ENCODE measurements at places on chromosomes 16 and 17.

DNA sequence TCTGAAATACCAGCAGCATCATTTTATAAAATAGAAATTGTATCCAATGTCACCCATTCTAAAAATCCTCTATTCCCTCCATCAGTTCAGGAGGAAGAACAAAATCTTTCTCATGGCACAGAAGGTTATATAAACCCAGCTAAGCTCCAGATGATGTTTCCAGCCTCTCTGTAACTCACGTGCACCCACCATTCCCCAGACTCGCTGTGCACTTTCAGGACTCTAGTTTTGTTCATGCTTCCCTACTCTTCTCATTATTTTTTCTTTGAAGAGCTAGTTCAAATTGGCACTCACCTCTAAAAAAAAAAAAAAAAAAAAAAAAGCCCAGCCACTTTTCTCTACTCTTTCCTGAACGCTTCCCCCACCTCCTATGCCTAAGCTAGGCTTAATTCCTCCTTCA is 36.0 kb upstream of the SHISA6 start:
- DNase-seq, result no peak

DNA sequence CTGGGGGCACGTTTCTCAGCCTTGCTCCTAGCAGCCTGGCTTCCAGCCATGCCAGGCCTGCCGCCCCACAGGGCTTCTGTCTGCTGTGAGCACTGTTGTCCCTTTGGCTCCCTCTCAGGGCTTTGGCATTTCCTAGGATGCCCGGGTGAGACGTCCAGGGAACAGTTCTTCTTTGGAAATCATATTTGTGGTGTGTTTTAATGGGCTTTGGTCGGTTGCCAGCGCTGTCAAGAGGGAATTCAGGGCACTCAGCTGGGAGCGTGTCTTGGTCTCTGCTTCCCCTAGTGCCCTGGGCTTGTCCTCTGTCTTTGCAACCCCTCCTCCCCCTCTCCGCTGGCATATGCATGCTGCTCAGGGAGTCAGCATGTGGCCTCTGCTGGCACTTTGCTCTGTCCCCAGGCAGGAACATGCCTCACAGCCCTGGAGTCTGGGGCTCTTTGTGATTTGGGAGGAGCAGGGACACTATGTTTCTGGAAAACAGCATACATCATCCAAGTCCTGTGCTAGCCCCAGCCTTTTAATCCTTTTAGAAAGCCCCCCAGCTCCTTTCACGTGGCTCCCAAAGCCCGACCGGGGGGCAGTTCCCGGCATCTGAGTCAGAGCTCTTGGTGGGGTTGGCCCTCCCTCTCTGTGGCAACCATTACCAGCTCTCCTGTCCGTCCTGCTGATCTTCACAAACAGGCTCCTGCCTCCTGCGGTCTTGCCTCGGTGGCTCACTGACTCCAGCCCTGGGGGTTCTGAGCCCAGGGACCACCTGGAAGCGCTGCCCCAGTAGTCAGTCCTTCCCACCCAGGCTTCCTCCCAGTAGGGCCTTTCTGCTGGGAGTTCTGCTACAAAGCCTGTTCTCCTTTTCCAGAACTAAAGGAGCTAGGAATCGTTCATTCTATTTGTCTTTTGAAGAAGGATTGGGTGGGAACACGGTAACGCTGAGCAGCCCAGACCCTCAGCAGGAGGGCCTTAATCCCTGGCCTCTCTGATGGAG is 26.7 kb downstream of the SAP30BP start:
- DNase-seq, result no peak

DNA sequence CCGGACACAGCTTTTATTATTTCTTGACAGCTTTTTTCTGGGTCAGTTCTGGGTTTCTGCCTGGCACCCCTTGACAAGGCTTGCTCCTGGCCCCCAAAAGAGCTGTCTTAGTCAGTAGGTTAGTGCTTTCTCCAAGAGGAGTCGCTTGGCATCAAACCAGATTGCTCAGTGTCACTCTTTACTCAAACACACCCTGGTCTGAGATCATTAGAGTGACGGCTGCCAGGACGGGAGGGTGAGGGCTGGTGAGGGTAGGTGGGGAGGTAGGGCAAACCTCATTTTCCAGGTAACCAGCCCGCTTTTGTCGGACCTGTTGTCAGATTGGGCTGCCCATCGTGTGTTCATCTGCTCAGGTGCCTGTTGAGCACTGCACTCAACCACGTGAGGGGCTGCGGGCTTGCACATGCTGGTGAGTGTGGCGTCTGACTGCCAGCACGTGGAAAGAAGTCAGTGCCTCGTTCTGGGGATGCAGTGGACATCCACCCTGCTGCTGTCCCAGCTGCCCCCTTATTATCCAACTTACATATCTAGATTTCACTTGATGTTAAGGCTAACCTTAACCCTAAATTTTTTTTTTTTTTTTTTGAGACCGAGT is 12.4 kb downstream of the TMEM94 start:
- DNase-seq, result no peak

- DNase-seq, result no peak
Measured at GRCh38 chr17:5921512-5922282, 148.5 kb upstream of the WSCD1 start.

GRCh38 chr16:85931596-85932402 is 32.8 kb downstream of the IRF8 start:
- no peak for DNase-seq

GRCh38 chr17:82117139-82118090 is 19.4 kb upstream of the FASN start:
- DNase-seq, result no peak

- DNase-seq, result no peak
Measured at GRCh38 chr16:85323230-85323960, 211.1 kb upstream of the CIBAR2 start.

- DNase-seq, result no peak
Measured at GRCh38 chr17:42027961-42028790, 8.3 kb downstream of the NKIRAS2 start.

DNA sequence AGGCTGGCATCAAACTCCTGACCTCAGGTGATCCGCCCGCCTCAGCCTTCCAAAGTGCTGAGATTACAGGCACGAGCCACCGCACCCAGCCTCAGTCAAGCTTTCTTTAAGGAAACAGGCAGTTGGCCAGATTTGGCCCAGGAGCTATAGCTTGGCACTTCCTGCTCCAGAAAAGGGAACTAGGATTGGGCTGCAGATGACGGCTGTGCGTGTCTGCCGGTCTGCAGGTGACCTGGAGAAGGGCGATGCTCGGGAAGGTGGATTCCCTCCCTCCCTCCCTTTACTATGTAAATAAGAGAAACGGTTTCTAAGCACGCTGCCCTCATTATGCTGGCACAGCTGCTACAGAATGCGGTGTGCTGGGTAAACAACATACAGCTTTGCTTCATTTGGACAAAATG is 215.9 kb downstream of the RPTOR start:
- DNase-seq, result no peak

DNA sequence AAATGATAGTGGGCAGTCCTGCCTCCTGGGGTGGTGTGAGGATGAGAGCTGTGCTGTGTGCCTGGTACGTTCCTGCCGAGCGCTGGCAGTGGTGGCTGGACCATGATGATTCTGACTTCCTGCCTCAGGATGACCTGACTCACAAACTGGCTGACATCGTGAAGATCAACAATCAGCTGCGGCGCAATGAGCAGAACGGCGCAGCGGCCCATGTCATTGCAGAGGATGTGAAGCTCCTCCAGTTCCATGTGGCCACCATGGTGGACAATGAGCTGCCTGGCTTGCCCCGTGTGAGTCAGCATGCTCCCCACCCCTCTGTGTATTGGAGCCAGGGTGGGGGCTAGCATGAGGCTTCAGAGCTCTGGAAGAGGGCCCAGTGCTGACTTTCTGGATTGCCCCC is 13.1 kb downstream of the POLR2A start:
- DNase-seq, result no peak

DNA sequence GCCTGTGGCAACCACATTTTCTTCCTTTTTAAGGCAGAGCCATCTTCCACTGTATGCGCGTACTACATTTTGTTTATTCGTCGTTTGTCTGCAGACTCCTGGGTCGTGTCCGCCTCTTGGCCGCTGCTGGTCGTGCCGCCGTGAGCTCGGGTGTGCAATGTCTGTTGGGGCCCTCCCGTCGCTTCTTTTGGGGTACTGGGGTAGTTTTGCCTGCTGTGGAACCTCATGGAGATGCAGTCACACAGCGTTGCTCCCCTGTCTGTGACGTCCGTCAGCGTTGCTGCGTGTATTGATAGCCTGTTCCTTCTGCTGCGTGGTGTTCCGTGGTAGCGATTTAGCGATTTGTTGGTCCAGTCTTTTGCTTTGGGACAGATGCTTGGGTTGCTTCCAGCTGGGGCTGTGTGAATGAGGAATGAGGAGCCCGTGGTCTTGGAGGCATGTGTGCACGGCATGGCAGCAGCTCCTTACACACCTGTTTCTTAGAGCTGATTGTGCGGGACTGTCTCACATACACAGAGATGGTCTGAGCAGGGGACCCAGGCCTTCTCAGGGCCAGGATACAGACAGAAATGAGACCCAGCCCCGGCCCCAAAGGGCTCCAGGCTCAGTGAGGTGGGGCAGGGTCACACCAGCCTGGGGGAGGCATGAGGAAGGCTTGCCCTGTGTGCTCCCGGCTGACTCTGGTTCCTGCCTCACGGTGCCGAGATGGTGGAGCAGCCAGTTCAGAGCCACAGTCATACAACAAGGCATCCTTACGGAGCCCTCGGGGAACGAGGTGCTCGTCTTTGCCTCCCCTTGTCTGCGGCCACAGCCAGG is 78.4 kb upstream of the GSE1 start:
- DNase-seq, result no peak

DNA sequence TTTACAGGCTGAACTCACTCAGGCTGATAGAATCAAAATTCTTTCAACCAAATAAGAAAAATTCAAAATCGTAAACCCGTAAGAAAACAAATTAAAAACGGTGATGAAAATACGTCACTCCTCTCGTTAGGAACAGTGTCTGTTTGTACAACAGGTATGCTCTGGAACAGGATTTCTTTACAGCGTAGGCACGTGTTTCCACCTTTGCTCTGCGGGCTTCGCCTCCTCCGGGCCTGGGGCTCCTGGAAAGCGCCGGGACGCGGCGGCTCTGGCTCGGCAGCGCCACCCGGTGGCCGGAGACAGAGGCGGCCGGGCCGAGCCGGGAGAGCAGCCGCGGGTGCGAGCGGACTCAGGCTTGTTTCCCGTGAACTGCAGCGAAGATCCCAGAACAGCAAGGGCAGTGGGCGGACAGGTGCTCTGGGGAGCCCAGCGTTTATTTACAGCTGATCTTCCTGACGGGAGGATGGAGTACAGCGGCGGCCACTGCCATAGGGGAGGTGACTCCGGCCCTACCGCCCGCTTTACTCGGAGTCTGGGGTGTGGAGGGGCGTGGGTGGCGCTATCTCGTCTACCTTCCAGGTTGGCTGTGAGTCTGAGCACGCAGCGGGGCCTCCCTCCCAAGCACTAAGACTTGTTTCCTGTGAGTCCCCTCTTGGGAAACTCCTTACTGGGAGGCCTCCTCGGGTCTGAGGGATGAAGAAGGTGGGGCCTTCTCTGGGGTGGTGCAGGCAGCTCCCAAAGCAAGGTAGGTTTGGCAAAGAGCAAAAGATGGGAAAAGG is 40.5 kb upstream of the ATP2A3 start:
- DNase-seq, result peak; percentile 30

DNA sequence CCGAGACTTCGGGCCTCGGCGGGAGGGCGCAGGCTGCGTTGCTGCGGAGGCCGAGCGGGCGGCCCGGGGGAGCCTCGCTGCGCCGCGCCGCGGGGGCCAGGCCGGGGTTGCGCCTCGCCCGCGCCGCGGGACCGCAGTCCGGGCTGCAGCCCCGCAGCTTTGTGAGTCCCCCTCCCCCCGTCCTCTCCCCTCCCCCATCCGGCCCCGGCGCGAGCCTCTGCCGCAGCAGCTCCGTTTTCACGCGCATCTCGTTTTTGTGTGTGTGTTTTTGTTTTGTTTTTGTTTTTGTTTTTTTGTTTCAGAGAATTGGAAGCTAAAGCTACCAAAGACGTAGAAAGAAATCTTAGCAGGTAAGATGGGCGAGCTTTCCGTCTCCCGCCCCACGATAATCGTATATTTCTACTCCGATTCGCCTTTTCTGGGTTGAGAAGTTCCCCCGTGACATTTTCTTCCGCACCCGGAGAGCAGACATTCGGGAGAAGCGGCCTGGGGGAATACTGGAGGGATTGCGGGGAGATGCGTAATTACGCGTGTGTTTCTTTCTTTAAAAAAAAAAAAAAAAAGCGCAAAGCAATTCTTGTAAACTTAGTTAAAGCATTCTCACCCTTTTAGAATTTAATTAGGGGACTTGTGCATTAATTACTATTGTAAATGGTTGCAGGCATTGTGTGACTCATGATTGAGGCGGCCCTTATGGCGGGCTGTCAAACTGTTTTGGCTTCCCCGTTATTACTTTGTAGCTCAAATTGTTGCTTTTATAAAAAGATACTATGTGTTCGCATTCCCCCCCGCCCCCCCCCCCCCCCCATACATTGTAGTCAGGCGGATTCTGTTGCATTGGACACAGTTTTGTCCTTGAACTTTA is 732 bp downstream of the TNRC6A start:
- DNase-seq, result peak; percentile 4

DNA sequence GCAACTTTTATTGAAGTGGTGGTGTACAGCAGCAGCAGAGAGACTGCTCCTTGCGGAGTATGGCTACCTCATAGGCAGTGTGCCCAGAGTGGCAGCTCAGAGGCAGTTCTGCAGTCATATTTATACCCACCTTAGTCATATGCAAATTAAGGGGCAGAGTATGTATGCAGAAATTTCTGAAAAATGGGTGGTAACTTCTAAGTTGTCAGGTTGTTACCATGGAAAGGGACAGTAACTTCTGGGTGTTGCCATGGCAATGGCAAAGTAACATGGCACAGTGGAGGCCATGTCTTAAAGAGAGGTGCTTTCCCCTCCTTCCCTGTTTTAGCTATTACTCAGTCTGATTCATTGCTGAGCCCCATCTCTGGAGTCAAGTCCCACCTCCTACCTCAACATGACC is 53.4 kb downstream of the MEOX1 start:
- DNase-seq, result no peak

DNA sequence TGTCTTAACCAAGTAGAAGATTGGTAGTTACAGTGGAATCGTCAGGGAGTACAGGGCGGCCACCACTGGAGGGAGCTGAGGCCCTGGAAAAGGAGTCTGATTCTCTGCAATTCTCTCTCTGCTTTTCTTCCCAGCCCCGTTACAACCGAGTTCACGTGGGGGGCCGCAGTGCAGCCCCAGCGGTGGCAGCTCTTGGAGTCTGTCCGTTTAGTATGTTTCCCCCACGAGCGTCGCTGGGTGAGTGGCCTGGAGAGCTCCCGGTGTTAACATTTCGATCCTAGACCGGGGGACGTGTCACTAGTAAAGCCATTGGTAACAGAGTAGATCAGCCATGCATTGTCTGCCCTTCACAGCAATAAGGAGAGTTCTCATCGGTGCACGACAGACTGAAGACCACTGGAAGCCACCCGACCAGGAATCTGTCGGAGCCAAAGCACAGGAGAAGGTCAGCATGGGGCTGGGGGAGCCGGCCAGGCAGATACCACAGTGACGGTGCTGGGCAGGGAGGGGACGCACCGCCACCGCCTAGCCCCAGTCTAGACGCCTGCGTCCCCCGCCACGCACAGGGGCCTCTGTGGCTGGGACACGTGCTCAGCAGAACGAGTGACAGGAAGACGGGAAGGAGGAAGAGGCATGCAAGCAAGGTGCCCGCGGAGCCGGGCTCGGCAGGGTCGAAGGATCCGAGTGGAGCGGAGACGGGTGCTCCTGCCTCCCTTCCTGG is 15.7 kb downstream of the SLC16A3 start:
- no peak for DNase-seq

GRCh38 chr16:89115216-89115861 is 21.7 kb downstream of the ACSF3 start:
- peak; percentile 76 for DNase-seq

GRCh38 chr16:66175636-66176035 is 190.9 kb upstream of the CDH5 start:
- DNase-seq, result no peak

- DNase-seq, result peak; percentile 35
Measured at GRCh38 chr16:68356249-68356918, 45.6 kb downstream of the PRMT7 start.

- no peak for DNase-seq
Measured at GRCh38 chr16:63703612-63704011, 1418.3 kb downstream of the CDH11 start.

- DNase-seq, result no peak
Measured at GRCh38 chr17:73510981-73511718, 133.1 kb downstream of the SDK2 start.
